ENCODE measurements at places on chromosomes 13 and 19.

GRCh38 chr19:57123882-57124281 is 4.1 kb downstream of the USP29 start:
- DNase-seq: no peak

GRCh38 chr13:91381371-91381770 is 17.1 kb upstream of the GPC5 start:
- no peak for DNase-seq

DNA sequence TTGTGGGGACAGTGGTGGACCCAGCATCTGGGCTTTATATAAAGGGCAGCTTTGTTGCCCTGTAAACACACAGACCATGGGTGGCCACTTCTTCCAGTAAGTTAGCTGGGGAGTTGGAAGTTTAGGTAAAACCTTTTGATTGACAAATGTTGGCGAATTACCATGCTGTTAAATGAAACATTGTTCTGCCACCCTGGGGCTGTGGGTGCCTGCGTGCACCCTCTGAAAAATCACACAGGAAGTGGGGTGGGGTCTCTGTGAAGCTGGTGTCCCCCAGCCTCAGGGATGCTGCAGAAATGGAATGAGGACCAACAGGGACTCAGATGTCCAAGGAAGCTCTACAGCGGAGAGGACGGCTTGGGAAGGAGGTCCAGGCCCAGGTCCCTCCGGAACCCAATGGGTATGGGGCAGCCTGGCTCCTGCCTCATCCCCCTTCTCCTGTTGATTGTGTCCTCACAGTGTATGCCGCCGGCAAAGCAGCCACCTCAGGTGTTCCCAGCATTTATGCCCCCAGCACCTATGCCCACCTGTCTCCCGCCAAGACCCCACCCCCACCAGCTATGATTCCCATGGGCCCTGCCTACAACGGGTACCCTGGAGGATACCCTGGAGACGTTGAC is 2.8 kb upstream of the USF2 start:
- DNase-seq: no peak

GRCh38 chr13:97234742-97235141 is 12.6 kb downstream of the MBNL2 start:
- DNase-seq: no peak

DNA sequence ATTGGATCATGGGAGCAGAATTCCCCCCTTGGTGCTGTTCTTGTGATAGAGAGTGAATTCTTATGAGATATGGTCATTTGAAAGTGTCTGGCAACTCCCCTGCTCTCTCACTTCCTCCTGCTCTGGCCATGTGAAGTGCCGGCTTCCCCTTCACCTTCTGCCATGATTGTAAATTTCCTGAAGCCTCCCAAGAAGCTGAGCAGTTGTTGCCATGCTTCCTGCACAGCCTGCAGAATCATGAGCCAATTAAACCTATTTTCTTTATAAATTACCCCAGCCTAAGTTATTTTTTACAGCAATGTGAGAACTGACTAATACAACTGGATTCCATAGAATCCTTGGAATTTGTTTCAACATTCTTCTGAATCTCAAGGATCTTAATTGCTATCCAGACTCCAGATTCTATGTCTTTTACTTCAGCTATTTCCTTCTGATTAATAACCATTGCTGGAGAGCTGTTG is 328.1 kb downstream of the SLITRK5 start:
- DNase-seq: peak; percentile 48

GRCh38 chr19:1833540-1833939 is 14.7 kb downstream of the REXO1 start:
- DNase-seq: no peak

DNA sequence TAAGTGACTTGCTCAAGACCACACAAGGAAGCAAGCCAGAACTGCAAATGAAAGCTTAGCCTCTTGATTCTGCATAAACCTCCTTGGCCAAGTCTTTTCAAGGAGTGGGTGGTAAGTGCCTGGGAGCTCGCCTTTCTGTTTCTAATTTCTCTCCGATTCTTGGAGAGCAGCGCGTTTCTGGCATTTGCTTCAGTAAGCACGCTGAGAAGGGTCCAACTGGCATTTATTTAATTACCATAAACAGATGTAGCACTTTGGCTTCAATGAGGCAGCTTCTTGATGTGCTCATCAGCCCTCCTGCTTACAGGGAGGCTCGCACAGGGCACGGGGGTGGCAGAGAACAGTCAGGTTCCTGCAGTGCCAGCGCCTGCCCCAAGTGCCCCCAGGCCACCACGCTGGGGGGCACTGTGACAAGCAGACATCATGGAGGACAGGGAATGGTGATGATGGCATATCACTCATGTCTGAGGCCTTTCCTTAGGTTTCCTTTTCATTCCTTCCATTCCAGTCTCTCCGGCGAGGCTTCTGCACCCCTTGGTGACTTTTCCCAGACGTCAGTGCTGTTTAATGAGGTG is 13.3 kb downstream of the SIAH3 start:
- no peak for DNase-seq

GRCh38 chr13:41365631-41366030 is 54.6 kb downstream of the NAA16 start:
- peak; percentile 2 for DNase-seq
